Stimulated activated CD8-positive, alpha-beta memory T cell treated with anti-CD3 and anti-CD28 coated beads, Interleukin-15, amount 100 ng/mL, for 1 hour (primary cell): ENCODE measurements at places on chromosomes 6 and 20.

- DNase-seq, result no peak
Observed at GRCh38 chr20:57806476-57806875, 96.7 kb upstream of the PMEPA1 start.

- DNase-seq, result no peak
Observed at GRCh38 chr6:26349964-26350857, 14.8 kb upstream of the BTN3A2 start.

- DNase-seq, result no peak
Observed at GRCh38 chr6:28683945-28684538, 158.4 kb downstream of the GPX5 start.

GRCh38 chr20:61420056-61420455 lies 168.0 kb downstream of the CDH4 start:
- DNase-seq, result no peak

GRCh38 chr6:28719275-28719940 lies 193.7 kb downstream of the GPX5 start:
- no peak for DNase-seq
